Liver (tissue), 10 donors: ENCODE measurements at places on chromosomes 2 and 18.

GRCh38 chr18:9961041-9961440 is 47.2 kb downstream of the VAPA start:
- no peak overlapping the region for H3K4me3 ChIP-seq
- no peak for DNase-seq
- H3K4me1 ChIP-seq, result no peaks in the 10 kb centered on the region
- no peaks in the 10 kb centered on the region for H3K27me3 ChIP-seq
- H3K27ac ChIP-seq, result no peak overlapping the region
- H3K36me3 ChIP-seq, result no peaks in the 10 kb centered on the region

GRCh38 chr2:39368846-39369245 is 68.2 kb downstream of the MAP4K3 start:
- no peaks in the 10 kb centered on the region for H3K27me3 ChIP-seq
- H3K4me3 ChIP-seq, result no peak overlapping the region
- H3K4me1 ChIP-seq, result no peaks in the 10 kb centered on the region
- no peaks in the 10 kb centered on the region for H3K36me3 ChIP-seq
- no peak overlapping the region for H3K27ac ChIP-seq

DNA sequence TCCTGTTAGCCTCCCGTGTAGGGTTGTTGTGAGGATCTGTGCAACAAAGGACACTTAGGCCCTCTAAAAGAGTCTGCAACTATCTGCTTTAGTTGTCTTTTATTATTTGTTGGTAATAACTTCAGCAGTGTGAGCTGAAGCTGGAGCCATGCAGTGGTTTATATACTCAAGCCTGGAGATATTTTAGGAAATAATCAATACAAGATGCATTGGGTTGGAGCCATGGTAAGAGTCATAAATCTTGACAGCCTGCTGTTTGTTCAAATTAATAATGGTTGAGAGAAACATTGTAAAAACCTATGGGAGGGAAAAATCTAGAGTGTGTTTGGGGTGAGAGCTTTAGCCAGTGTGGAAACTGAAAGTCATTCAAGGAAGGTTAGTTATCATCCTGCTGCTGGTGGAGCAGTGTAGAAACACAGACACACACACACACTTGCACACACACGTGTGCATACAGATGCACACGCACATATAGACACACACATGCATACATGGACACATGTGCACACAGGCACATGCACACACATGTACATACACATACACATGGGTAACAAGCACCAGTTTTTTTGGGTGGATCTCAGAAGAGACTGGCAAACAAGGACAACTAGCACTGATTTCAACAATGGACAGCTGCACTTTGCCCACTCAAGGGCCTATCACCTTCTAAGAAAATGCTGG is 51.0 kb downstream of the ACOXL start:
- no peaks in the 10 kb centered on the region for H3K27me3 ChIP-seq
- no peaks in the 10 kb centered on the region for H3K4me1 ChIP-seq

GRCh38 chr2:207317378-207317984 is 151.7 kb upstream of the KLF7 start:
- no peak for DNase-seq

DNA sequence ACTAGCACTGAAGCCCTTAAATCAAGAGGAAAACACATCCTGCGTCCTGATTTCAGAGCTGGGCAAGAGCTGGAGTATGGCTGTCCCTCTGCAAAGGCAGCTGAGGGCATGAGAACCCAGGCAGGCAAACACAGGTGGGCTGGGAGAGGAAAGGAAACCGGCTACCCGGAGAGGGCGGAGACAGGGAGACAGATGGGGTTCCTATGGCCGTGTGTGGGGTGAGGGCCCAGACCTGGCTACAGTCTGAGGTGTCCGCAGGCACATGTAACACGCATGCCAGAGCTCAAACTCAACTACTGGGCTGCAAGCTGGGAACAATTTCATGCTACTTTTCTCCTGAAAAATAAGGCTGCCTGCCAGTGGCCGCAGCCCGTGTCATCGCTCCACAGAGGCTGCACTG is 2.7 kb downstream of the COPS9 start:
- H3K27me3 ChIP-seq, result no peaks in the 10 kb centered on the region
- H3K4me1 ChIP-seq, result peaks cover 22% of the 10 kb centered on the region
- H3K36me3 ChIP-seq, result peaks cover 48% of the 10 kb centered on the region
- DNase-seq, result no peak
- H3K4me3 ChIP-seq, result no peak overlapping the region
